Fibroblast of skin of right biceps (primary cell): ENCODE measurements at places on chromosomes 7 and 10.

DNA sequence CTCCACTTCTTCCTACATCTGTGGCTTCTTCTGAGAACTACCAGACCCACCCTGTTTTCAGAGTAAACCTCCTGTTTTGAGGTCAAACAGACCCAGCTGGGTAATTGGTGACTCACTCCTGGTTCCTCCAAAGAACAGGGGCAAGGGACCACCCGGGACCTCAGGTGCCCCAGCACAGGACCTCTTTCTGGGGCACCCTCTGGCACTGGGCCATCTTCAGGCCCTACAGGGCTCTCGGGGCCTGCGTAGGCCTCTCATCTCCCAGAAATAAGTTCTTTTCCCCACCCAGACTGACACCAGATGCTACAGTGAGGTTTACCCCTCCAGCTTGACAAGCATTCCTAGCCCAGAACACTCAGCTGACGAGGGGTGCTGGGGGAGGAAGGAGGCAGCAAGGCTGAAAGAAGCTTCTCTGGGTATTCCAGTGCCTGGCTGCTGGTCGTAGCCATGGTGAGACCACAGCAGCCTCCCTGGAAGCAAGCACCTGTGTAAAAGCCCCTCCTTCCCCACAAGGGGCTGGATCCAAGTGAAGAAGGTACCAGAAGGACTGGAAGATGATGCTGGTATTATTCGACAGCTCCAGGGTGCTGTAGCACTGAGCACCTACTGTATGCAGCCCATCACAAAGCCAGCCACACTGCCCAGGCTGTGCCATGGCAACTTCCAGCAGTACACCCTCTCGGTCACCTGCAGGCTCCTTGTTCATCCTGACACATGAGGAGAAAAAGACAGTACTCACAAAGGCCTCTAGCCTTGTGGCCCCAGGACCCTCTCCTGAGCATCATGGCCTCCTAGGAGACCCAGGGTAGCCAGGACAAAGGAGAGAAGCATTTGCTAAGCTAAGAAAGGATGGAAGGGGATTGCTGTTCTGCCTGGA, 47.4 kb downstream of the ALOX5 start:
- no peak for DNase-seq

DNA sequence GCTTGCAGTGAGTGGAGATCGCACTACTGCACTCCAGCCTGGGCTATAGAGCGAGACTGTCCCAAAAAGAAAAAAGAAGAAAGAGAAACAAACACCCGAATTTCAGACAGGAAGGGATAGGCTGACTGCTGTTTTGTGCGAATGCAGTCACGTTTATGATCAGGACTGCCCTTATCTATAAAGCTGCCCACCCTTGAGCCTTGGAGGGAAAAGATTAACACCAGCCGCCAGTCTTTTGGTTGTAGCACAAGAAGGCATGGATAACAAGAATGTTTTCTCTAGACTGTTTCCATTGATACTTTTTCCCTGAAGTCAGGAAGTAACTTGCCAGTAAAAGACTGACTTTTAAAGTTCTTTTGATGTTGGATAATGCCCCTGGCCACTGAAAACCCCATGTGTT, 314.0 kb downstream of the BICC1 start:
- DNase-seq, result no peak

DNA sequence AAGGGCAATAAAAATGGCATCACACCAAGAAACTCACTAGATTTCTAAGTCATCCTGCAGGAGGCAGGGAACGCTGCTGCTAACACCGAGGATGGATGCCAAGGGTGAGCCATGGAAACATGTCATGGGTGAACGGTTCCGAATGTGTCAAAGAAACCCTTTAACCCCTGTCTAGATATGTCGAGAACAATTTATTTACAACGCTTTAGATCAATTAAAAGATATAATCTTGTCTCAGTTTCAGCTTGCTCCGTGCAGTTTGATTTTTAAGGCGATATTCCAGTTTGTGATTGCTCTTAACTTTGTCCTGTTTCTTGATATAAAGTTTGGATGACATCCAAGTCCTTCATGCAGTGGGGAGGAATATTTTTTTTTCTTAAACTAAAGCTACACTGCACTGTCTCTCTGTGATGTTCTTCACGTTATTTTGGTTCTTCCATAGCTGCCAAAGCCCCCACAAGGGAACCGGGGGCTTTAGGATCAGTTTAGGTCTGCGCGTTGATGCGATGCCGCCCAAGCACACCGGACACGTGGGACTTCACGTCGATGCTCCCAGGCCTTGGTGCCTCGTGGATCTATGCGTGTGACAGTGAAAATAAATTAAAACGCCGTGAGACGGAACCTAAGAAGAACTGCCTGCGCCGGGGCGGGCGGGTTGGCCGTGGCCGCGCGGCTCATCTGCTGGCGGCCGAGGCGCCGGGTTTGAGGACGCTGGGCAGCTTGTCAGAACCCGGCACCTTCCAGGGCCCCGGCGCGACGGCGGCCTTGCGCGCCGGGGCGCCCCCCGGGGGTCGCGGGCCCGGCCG, 220.3 kb downstream of the PHTF2 start:
- DNase-seq, result peak; percentile 54

DNA sequence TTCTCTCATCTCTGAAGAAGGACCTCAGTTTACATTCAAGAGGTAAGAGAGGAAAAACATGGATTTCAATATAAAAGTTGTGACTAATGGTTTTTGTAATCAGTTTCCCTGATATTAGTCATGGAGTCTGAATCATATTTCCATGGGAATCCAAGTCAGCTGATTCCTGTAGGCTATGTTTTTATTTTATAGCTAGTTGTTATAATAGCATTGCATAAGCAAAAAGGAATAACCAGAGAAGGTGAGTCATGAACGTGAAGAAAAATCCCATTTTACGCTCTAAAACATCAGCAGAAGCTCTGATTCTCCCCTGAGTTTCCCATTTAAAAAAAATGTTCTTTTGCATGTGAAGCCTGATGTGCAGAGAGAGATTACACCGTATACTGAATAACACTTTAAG, 299.3 kb downstream of the SFMBT2 start:
- peak; percentile 87 for DNase-seq

DNA sequence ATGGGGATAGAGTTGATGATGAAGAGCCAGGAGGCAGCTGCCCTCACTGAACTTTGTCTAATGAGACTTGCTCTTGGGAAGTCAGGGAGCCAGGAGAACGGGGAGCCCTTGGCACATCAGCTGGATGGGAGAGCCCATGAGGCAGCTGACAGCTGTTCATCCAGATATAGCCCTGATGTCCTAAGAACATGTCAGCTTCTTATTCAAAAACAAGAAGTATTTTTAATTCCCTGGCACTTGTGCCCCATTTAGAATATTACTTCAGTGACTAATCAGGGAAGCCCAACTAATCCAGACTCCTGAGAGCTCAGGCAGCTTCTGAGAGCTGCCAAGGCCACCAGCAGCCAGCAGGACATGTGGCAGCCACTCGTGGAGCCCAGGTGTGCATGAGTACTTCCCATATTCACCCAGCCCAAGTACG, 363.4 kb downstream of the GRID1 start:
- DNase-seq, result no peak

GRCh38 chr7:96989241-96989858, 16.0 kb upstream of the DLX6 start:
- DNase-seq, result no peak

DNA sequence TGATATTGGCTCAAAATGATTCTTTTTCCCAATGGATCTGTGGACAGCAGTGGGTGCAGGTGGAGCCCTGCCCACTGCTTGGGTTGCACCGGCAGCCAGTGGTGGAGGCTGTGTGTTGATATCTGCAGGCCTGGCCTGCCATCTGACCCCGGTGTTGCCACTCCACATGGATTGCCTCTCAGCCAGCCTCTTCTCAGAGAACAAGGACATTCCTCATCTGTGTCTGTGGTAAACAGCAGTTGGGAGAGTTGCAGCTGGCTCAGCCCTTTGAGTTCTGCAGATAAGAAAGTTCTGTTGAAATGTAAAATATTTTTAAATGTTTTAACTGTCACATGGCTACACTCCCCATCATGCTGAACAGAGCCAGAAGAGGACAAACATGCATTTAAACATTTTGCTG, 374.9 kb upstream of the CELF2 start:
- DNase-seq, result no peak
